Left ventricle myocardium superior (tissue), 1 donor: ENCODE measurements at places on chromosomes 16 and 17. TPM values are rescaled to one million over a fixed set of nuclear protein-coding genes. Genes with fewer than 3 reads are reported as not detected.

TBC1D3C gene
- not detected for total RNA-seq

DNA sequence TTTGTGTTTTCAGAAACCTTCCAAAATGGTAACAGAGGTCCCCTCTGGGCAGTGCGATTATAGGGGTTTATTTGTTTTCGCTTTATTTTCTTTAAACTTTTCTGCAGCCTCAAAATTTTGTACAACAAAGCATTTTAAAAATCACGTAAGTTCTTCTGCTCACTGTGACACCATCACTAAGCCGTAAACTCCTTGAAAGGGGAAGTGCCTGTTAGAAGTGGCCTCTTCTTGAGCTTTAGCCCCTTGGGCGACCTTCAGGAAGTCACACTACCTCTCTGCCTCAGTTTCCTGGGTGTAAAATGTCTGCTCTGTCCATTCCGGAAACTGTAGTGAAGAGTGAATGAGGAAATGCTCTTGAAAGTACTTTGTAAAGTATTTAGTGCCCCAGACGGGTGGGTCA, 26.6 kb downstream of the ARHGAP27 start:
- DNase-seq: no peak

- DNase-seq: peak; percentile 18
These were observed 9.9 kb downstream of the ENGASE start for GRCh38 chr17:79084291-79085153.

DNA sequence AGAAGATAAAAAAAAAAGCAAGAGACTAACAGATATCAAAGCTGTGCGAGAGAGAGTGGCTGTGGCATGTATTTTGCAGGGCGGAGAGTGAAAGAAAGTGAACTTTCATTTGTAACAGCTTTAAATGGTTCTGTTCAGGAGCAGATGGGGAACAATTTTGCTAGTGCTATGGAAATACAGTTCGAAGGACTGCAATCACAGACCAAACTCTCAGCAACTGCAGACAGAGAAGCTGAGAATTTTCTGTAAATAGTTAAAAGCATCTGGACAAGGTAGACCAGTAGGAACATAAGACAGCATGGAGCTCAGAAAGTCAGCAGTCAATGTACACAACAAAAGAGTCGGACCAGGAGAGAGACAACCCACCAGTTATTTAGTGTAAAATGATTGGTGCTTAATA, 62.3 kb downstream of the TBX4 start:
- no peak for DNase-seq

DNA sequence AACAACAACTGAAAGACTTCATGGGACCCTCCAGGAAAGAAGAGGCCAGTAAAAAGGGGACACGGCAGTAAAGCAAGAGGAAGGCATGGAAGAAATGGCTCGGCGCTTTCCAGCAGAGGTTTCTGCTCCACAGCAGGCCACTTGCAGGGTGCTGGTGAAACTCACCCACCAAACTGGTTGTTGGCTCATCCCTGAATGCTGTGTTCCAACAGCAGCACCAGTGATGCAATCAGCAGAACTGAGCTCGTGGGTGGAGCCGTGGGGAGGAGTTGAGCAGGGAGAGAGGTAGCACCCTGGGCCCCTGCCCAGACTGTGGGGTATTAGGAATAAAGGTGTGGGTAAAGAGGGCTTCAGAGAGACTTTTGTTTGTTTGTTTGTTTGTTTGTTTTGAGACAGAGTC, 62.8 kb upstream of the ADCY9 start:
- no peak for DNase-seq

DNA sequence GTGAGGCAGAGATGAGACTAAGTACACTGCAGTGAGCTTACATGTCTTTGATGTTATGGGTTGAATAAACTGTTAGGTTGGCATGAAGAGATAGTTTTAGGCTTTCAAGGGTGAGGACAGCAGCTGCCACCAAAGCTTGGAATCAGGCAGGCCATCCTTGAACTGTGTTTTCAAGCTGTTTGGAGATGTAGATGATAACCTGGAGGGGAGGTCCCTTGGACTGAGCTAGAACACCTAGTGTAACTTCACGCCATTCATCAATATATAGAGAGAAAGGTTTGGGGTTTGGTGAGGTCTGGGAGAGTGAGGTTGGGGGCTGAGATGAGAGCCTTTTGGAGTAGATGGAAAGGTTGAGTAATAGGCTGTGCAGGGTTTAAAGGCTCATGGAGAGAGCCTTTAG, 2447.0 kb downstream of the TP53TG3F start:
- no peak for DNase-seq

DNA sequence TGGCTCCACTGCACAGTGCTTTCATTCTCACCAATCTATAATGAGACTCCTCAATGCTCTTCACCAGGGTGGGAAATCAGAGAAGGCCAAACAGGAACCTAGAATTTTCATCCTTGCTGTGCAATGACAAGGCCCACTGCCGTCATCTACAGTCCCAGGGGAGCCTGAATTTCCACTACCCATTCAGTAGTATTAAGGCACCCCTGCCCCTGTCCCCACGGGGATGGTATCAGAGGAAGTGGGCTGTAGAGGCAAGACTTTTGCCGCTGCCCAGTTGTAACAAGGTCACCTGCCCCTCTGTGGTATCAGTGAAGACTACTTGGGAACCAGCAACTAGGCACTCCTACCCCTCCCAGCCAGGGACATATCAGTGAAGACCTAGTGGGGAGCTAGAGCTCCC, 104.5 kb downstream of the C16orf78 start:
- DNase-seq: no peak

- DNase-seq: no peak
These were observed 5.6 kb upstream of the PGS1 start for GRCh38 chr17:78372841-78373240.

DNA sequence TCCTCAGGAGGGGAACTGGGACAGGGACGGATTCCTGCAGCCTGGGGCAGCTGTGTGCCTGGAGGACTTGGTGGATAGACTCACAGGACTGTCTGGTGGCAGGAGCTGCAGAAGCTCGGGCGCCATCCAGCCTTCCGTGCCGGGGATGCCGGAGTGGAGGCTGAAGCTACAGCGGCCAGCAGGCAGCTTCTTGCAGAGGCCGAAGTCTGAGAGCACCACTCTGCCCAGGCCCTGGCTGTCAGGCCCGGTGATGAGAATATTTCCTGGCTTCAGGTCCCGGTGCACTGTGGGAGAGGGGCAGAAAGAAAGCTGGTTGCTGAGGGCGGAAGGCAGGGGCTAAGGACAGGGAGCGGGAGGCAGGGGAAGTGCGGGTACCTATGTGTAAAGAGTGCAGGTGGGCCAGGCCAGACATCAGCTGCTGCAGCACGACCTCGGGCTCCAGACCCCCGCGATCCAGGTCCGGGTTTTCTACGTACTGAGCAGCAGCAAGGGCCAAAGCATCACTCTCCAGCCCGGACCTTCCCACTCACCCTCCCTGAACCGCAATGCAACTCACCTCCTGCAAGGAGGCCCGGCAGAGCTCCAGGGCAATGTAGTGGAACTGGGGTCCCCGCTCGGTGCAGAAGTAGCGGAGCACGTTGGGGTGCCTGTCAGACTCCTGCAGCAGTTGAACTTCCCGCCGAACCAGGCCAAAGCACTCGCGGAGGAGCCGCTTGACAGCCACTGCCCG, 16.1 kb downstream of the PLK1 start:
- DNase-seq: no peak

NLRC3 gene
- 1.1 TPM for total RNA-seq

DNA sequence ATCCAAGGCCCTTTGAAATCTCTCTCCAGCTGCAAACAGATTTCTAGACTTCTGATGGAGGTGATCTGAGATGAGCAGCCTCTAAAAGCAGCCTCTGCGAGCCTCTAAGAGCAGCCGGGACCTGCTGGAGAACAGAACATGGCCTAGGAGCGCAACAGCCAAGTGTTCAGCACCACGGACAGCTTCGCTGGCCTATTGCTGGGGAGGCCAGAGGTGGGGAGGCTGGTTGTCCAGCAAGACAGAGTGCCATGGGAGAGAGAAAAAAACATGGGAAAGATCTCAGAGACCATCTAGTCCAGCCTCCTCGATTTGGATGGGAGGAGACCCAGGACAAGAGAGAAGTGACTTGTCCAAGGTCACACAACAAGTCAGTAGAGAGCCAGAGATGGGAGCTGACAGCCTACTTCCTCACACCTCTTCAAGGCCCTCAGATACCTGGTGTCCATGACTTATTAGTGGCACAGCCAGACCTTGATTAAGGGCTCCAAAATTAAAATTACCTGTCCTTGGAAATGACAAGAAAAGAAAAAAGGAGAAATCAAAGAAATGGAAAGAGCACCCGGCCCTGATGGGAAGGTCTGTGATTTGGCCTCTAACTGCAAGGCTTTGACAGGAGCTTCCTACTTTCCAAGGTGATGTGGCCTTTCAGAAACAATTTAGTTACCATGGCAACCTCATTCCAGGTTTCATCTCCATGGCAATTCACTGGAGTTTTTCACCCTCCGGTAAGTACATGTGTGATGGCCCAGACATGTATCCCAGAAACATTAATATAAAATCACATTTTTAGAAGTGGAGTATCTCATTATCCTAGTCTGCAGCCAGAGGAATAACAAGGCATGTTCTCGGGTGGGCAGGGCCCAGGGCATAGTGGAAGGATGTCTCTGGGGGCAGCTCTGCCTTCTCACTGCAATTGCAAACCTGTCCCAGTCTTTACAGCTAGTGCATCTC, 14.5 kb downstream of the RPRML start:
- no peak for DNase-seq

DNA sequence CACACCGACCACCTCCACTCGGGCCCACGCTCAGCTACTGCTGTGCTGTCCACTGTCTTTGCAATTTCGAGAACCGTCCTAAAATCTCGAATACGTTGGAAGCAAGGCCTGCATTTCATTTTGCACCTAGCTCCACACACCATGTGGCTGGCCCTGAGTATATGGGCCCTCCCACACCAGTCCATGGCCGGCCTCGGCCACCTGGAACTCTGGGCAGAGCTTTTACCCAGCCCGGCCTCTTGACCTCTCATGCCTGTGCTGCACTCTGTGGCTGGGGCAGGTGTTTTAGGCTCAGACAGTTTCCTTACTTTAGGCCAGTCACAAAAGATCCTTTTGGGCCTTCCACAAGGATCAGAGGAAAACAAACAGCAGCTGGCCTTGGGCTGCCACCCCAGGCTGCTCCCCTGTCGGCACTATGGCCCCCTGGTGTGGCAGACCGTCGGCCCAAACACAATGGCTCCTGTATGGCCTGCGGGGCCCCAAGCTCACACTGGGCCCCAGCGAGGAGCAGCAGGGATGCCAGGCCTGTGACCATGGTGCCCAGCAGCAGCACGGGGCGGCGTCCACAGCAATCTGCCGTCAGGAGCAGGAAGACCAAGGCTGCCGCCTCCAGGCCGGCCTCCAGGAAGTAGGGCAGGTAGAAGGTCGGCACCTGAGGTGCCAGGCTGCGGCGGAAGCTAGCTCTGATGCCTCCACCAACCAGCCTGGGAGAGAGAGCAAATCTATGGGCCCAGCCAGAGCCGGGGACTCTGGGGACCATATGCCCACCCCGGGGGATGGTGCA, 2.5 kb downstream of the SLC22A31 start:
- DNase-seq: no peak

ENPP7 gene
- total RNA-seq: not detected

GRCh38 chr16:26985100-26986065, 81.3 kb upstream of the C16orf82 start:
- no peak for DNase-seq

PIK3R5 gene
- 2.5 TPM for total RNA-seq

SAP30BP gene
- total RNA-seq: 47.8 TPM

DNA sequence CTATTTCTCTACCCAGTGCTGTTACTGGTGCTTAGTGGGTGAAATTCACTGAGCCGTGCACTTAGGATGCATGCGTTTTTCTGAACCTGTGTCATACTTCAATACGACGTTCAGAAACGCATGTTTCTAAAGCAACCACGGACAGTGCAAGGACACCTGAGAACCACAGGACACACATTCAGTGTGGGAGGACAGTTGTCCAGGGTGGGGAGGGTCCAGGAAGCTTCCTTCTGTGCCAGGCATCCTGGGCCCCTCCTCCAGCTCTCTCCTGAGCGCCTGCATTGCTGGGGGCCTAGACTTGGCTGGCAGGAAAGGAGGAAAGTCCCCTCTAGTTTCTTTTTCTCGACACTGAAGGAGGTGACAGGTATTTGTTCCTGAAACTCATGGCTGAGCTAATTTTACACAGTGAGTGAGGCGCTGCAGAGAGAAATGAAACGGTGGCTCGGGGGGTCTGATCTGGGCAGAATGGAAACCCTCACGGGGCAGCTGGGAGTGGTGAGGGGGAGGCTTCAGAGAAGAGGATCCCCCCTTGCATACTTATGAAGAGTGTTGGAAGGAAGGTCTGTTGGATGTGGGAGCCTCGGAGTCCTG, 89.9 kb downstream of the IRF8 start:
- DNase-seq: no peak

SHISA9 gene
- 0.99 TPM for total RNA-seq

- DNase-seq: peak; percentile 55
These were observed 10.5 kb downstream of the DOK4 start for GRCh38 chr16:57475711-57476339.

GRCh38 chr16:27566417-27566816, 16.5 kb downstream of the KATNIP start:
- no peak for DNase-seq

DNA sequence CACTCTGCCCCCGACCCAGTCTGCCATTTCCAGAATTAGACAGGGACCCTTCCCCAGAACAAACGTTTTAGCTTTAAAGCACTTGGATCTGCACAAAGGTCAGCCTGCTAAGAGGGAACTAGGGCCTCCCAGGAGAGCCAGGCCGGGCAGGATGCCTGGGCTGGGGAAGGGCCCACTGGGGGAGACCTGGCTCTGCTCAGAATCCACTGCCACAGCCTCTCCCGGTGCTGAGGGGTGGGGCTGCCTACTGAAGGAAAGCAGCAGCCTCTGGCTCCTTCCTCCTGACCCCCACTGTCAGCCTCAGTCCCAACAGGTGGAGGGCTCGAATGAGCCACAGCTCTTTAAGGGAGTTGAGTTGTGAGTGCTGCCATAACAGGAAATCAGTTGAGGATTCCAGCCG, 1.7 kb downstream of the YBX2 start:
- peak; percentile 48 for DNase-seq

- no peak for DNase-seq
These were observed 92.8 kb downstream of the CHD9 start for GRCh38 chr16:53147500-53148065.

GRCh38 chr16:787978-788398, at the start of gene RPUSD1:
RPUSD1 (minus strand) TSS chr16:788381; CDS start chr16:787737, 644 bp downstream.
- no peak for DNase-seq

DNA sequence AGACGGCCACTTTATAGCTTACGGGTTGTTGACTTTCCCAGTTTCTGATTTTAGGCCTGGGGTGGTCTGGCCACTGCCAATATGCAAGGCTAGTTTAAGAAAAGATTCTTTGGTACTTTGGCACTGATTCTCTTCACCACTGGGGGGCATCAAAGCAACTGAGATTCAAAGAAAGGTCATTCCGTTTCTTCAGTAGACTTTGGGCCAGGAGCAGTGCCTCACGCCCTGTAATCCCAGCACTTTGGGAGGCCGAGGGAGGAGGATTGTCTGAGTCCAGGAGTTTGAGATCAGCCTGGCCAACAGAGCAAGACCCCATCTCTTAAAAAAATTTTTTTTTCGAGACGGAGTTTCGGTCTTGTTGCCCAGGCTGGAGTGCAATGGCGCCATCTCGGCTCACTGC, 53.0 kb downstream of the RPA1 start:
- no peak for DNase-seq

- DNase-seq: no peak
These were observed 103.4 kb downstream of the IRF8 start for GRCh38 chr16:86002178-86002900.

GRCh38 chr16:19822533-19822932, 62.1 kb downstream of the GPRC5B start:
- DNase-seq: no peak

- DNase-seq: no peak
These were observed 646 bp downstream of the CBX2 start for GRCh38 chr17:79778504-79779083.

- peak; percentile 27 for DNase-seq
These were observed 1.3 kb downstream of the SMPD3 start for GRCh38 chr16:68446681-68447652.

- peak; percentile 49 for DNase-seq
These were observed 10.3 kb downstream of the NT5M start for GRCh38 chr17:17313350-17313991.

PIGL gene
- total RNA-seq: 6.3 TPM
